Stimulated activated CD4-positive, alpha-beta T cell treated with anti-CD3 and anti-CD28 coated beads, Interleukin-4, amount 100 ng/mL, for 4 hours (primary cell): ENCODE measurements at places on chromosomes 4 and X.

DNA sequence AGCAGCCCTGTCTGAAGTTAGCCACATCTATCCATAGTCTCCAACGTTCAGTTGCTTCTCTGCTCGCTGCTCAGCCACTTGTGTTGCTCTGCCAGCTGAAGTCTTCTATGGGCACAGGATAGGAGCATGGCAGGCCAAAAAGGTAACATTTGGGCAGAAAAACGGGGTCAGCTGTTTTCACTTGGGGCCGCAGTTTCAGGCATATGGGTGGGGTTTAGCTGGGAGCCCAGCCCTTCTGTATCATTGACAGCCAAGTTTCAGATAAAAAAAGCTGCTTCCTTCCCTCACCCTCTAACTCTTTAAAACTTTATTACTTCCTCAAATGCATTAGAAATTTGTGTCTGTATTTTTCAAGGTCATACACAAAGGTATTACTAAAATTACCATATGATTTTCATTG, 18.4 kb upstream of the MANBA start:
- no peak for DNase-seq

DNA sequence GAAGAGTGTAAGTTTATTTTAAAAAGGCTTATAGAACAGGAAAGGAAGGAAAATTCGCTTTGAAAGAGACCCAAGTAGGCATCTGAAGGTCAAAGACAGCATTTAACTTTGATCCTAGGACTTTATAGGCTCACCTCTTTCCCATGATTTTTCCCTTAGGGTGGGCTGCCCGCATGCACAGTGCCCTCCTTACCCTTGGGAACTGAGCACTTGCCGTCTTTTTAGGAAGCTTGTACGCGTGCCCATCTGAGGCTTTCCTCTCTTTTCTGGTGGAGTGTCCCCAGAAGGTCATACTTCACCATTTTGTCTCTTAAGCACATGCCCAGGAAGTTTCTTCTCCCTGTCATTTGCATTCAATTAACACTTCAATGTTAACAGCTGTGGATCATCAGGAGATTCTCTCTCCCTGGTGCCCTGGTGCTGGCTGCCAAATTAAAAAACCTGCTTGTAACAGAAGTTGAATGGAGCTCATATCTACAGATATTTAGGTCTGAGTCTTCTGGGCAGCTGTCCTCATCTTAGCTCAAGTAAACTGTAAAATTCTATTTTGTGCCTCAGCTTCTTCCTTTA, 38.4 kb upstream of the IL9R start:
- DNase-seq, result no peak

DNA sequence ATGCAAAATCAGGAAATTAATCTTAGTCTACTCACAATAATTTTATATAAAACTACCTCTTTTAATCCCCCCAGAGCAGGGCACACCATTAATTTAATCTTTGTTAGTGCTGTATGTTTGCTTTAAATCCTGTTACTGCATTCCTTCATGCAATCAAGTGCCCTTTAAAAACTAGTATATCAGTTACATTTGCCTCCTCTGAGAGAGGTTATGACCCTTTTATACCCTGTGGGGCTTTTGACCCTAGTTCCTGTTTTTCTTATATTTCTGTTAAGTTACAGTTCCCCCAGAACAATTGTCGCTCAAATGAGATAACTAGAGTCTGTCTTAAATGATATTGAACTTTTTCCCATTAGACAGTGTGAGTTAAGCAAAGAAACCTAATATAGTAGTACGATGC, 46.2 kb downstream of the GPC4 start:
- no peak for DNase-seq

DNA sequence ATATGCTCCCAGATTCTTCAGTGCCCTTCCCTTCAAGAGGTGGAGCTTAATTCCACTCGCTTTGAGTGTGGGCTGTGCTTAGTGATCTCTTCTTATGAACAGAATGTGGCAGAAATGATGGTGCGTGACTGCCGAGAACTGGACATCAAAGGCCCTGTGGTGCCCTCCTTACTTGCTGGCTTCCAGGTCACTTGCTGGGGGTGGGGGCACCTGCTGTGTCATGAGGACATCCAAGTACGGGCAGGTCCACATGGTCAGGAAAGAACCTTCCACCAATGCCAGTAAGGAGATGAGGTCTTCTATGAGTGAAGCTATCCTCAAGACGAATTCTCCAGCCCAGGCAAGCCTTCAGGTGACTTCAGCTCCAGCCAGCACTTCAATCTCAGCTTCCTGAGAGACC, 95.8 kb downstream of the FAM53A start:
- no peak for DNase-seq

GRCh38 chr4:158801677-158802076, 32.9 kb downstream of the FNIP2 start:
- DNase-seq, result no peak

DNA sequence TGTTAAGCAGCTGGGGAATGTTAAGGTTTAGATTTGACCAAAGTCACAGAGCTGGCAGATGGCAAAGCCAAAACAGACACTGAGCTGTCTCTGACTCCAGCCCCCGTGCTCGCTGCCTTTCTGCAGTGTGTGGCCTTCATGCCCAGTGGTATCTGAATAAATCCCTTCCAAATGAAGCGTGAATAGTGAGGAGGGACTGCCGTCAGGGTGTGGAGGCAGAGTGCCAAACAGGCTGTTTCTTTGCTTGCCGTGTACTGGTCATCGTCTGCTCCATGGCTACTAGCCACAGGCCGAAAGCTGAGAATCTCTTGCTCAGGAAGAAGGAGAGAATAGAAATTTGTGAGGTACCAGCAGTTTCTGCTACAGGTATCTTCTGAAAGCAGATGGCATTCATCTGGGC, 19.7 kb downstream of the PRIMPOL start:
- DNase-seq, result no peak

DNA sequence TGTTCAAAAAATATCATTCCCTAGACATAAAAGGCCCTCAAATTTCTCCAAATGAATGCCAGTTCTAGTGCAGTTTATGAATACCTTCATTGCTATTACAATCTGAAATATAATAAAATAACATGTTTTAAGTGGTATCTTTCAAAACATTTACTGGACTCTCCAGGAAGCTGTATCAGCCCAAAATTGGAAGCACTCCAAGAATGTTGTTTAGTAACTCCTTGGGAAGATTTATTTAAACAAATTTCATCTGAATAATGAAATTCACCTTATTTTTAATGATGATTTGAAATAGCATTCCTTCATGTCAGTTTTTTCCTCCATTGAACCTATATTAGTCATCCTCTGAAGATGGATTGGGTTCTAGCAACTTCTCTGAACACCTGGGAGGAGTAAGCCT, 217.2 kb upstream of the PCDH18 start:
- no peak for DNase-seq

- DNase-seq, result no peak
Observed at GRCh38 chr4:2274320-2275043, 12.6 kb upstream of the MXD4 start.

DNA sequence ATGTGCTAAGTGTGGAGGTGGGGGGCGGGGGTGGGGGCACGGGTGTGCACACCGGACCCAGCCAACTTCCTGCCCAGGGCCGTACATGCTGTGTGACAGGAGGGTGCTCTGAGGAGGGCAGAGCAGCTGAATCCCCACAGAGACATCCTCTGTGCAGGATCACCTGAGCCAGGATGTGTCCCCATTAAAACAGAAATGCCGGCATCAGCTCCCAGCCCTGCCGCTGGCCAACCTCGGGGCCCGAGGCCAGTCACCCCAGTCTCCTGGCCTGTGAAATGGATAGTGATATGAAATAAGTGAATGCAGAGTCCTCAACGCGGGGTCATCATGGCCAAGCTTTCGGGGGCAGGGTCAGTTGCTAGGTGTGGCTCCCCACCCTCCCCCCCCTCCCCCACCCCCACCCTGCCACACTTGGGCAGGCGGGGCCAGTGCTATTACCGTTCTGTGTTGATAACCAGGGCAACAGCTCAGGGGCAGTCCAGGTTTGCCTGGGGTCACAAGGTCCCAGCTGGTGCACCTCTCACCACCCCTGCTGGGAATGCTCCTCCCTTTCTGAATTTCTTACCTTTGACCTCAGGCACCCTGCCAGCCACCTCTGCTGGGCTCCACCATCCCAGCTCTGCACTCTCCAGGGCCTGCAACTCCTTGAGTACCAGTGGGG, 227.2 kb upstream of the PSAPL1 start:
- no peak for DNase-seq

DNA sequence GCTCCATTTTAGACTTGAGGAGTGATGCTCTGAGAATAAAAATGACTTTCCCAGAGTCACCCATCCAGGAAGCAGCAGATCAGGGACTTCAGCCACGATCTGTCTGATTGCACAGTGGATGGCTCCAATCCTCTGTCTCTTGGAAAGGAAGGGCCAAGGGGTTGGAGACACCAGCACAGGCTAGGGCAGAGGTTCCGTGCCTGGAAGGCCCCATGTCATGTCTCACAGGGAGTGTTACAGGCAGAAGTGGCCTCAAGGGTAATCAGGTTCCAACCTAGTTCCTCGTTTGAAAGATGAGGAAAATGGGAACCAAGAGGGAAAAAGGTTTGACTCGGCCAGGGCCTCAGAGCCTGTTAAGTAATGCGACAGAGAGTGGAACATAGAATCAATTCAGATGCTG, 160.0 kb downstream of the EFNB1 start:
- DNase-seq, result no peak

GRCh38 chr4:152485726-152486276, 50.1 kb downstream of the FBXW7 start:
- DNase-seq, result no peak

GRCh38 chr4:81538716-81539427, 67.2 kb upstream of the RASGEF1B start:
- DNase-seq, result no peak

GRCh38 chr4:52996261-52997131, 134.4 kb downstream of the RASL11B start:
- DNase-seq, result no peak
